Muscle of leg (tissue), 16 donors: ENCODE measurements at places on chromosomes 2 and 18. TPM values are rescaled to one million over a fixed set of nuclear protein-coding genes. Genes with fewer than 3 reads are reported as not detected.

Gene G6PC2
- total RNA-seq, result not detected

Gene LINC00305
- total RNA-seq, result not detected

Gene TMBIM1
- 81.5 TPM for total RNA-seq

Gene MC5R
- 2.9 TPM for total RNA-seq
